ENCODE measurements at places on chromosomes 16 and 17. TPM values are rescaled to one million over a fixed set of nuclear protein-coding genes. Genes with fewer than 3 reads are reported as not detected.

Gene MPP2
- 6.0 TPM for total RNA-seq

GRCh38 chr16:9072806-9073341 is 18.6 kb upstream of the HAPSTR1 start:
- peak; percentile 74 for DNase-seq

- peak; percentile 91 for DNase-seq
Observed at GRCh38 chr16:90008708-90009145, 10.5 kb downstream of the DBNDD1 start.

DNA sequence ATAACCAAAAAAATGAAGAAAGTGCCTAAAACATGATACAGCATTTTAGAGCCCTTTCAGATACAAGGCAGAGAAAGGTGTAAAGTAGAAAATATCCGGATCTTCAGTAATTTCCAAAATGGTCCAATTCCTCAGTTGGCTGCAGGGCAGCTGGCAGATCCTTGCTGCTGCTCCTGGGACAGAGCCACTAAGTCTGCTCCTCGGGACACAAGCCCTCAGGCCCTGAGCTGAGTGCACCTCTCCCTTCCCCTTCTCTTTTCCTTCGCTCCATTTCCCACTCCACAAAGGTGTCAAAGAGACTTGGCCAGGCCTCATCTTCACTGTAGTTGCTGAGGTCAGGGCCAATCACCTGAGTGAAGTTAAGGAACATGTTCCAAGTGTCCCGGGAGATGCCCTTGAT is 40.5 kb downstream of the DCUN1D3 start:
- DNase-seq, result no peak

DNA sequence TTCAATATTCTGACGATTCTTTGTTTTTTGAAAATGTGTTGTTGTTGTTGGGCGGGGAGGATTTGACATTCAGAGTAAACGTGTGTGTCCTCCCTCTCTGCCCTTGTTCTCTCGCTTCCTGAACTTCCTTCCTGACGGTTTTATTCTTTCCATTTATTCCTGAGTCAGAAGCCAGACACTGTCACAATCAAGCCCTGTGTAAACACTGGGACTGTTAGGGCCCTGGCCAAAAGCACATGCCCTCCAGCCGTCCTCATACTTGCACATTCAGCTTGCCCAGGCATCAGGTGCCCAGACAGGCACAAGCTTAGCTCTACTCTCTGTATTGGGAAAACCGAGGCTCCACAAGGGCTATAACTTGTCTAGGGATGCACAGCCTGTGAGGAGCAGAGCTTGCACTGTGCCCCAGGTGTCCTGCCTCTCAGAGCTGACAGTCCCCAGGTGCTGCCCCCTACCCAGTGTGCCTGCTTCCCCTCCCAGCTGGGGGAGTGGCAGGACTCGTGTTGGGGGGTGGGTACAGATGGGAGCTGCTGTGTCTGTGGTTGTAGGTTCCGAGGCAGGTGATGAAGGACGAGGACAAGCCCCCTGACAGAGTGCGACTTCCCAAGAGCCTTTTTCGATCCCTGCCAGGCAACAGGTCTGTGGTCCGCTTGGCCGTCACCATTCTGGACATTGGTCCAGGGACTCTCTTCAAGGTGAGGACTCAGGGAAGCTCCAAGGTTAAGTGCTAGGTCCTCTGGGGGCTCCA is 9.7 kb downstream of the ADGRG3 start:
- no peak for DNase-seq
